ENCODE measurements at places on chromosomes 12 and 14. TPM values are rescaled to one million over a fixed set of nuclear protein-coding genes. Genes with fewer than 3 reads are reported as not detected.

The TUNAR gene
- total RNA-seq, result not detected

The PRB2 gene
- not detected for total RNA-seq

The ZDHHC22 gene
- total RNA-seq, result 0.41 TPM

The SLC39A2 gene
- total RNA-seq, result 5.6 TPM

The GPR68 gene
- total RNA-seq, result 2.9 TPM

The MGP gene
- total RNA-seq, result 97.7 TPM

The POTEG gene
- not detected for total RNA-seq

The KRT3 gene
- not detected for total RNA-seq

The NYNRIN gene
- total RNA-seq, result 35.1 TPM

The TXNDC16 gene
- 12.5 TPM for total RNA-seq

The SLC25A29 gene
- total RNA-seq, result 39.6 TPM

The CYP46A1 gene
- 3.1 TPM for total RNA-seq

The NXPH4 gene
- 1.3 TPM for total RNA-seq

The CCDC38 gene
- total RNA-seq, result not detected

The RNASE2 gene
- 0.82 TPM for total RNA-seq

The ACSM4 gene
- not detected for total RNA-seq

The KRT74 gene
- total RNA-seq, result 0.10 TPM

The TOMM20L gene
- not detected for total RNA-seq

The BICDL1 gene
- 4.0 TPM for total RNA-seq

The SERPINA9 gene
- total RNA-seq, result not detected

The PTHLH gene
- total RNA-seq, result 3.4 TPM

The CD163 gene
- total RNA-seq, result 8.8 TPM

The ANO4 gene
- total RNA-seq, result 2.6 TPM

The ERBB3 gene
- total RNA-seq, result 147 TPM

The TMEM106C gene
- 54.4 TPM for total RNA-seq

The NTF3 gene
- total RNA-seq, result 1.6 TPM

The RNASE7 gene
- 1.2 TPM for total RNA-seq

The NEUROD4 gene
- not detected for total RNA-seq

The PTGER2 gene
- 0.21 TPM for total RNA-seq

The USP5 gene
- 67.0 TPM for total RNA-seq

The MBD6 gene
- 10.1 TPM for total RNA-seq

The STON2 gene
- 91.2 TPM for total RNA-seq

The LRP1-AS gene
- total RNA-seq, result not detected

The TAC3 gene
- total RNA-seq, result not detected

The CLIP1 gene
- total RNA-seq, result 56.7 TPM

The RNU4-1 gene
- under 0.01 TPM for total RNA-seq

The C1QL4 gene
- total RNA-seq, result not detected

The OR4M1 gene
- not detected for total RNA-seq

The OAS1 gene
- 7.8 TPM for total RNA-seq

The MYO1H gene
- 0.51 TPM for total RNA-seq

The NEMP1 gene
- 16.5 TPM for total RNA-seq

The PROX2 gene
- not detected for total RNA-seq

The TMPRSS12 gene
- total RNA-seq, result not detected

The TSPAN11 gene
- total RNA-seq, result 27.1 TPM

The KRT72 gene
- total RNA-seq, result 0.21 TPM

The FOXG1 gene
- total RNA-seq, result 0.10 TPM

The PDE3A gene
- 25.8 TPM for total RNA-seq

The TMEM132D gene
- 1.1 TPM for total RNA-seq
